ENCODE measurements at places on chromosomes 7 and 10.

DNA sequence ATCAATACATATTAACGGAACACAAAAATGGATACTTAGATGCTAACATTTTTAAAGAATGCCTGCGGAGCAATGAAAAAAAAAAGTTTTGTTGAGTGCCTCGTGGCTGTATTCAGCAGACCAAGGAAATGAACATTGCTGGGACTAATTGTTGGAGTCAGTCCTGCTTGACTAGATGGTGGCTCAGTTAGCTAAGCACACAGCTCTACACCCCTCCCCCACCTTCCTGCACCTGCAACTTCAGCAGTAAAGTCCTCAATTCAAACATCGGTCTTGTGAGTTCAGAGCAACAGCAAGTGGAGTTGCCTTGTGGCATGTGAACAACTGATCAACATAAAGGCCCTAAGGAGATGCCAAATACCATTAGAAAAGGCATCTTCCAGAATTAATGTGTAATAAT is 326.0 kb upstream of the NPSR1 start:
- no peak for DNase-seq

- DNase-seq, result no peak
These were observed 721.9 kb downstream of the TNS3 start for GRCh38 chr7:46859963-46860475.

DNA sequence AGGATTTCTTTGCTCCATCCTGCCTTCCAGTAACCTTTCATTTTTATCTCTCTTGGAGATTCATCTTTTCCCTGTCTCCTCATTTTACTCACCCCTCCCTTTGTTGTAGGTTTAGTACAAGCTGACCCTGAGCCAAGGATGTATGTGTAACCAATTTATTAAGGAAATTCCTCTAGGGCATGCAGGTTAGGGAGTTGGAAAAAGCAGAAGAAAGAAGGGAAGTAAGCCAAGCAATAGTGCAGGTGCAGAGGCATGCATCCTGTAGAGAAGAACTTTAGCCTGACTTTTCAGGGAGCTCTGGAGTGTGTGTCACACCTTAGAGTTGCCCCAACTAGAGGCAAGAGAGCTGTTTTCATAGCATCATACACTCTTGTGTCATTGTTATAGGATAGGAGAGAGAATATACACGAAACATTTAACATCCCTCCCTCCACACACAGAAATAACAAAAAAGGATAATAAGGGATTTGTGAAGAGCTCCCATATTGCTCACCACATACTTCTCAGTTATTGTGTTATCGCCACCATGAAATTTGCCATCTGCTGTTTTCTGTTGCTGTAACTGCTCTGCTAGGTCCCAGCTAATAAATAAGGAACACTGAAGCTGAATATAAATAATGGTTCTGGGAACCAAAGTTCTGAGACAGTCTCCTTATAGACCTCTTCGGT is 21.8 kb upstream of the SEMA3C start:
- no peak for DNase-seq

DNA sequence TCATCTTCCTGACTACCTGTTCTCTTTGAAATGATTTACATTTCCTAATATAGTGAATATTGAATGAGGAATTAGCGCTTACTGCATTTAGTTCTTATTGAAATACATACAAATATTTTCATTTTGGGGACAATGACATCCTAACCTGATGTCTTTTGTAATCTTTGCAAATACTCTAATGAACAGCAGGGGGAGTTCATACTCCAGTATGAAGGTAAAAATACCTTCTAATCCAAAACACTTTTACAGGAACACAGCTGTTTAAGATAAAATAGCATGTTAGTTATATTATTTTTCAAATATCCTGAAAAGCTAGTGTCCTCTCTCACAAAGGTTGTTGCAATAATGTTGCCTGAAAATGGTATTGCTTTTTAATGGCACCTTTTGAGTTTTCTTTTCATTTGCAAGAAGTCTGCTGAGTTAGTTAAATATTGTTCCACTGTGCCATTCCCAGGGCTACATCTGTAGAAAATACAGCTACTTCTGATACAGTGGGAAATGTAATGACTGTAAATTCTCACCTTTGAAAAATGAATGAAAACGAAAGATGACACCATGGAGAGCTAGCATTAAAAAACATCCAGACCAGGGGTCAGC is 400.0 kb downstream of the PHF14 start:
- no peak for DNase-seq

DNA sequence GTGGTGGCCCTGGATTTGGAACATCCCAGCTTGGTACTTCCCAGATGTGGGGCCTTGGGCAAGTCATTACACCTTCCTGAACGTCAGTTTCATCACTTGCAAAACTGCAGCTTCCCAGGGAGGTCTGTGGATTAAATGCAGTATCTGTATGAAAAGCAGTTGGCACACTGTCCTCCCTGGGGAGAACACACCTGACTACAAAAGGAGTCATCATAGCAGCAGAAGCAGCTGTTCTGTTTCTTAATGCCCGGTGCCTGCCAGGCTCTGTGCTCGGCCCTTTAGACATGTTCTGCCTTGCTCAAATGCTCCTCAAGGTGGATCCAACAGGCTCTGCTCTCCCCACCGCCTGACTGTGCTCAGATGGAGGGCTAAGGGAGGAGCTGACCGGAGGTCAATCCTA is 31.0 kb downstream of the CDCA7L start:
- no peak for DNase-seq

GRCh38 chr7:30278849-30279652 is 5.3 kb upstream of the ZNRF2 start:
- no peak for DNase-seq

GRCh38 chr7:70602117-70602516 is 529.8 kb upstream of the GALNT17 start:
- DNase-seq, result no peak

- DNase-seq, result no peak
These were observed 331.4 kb downstream of the CCSER2 start for GRCh38 chr10:84659497-84660439.

DNA sequence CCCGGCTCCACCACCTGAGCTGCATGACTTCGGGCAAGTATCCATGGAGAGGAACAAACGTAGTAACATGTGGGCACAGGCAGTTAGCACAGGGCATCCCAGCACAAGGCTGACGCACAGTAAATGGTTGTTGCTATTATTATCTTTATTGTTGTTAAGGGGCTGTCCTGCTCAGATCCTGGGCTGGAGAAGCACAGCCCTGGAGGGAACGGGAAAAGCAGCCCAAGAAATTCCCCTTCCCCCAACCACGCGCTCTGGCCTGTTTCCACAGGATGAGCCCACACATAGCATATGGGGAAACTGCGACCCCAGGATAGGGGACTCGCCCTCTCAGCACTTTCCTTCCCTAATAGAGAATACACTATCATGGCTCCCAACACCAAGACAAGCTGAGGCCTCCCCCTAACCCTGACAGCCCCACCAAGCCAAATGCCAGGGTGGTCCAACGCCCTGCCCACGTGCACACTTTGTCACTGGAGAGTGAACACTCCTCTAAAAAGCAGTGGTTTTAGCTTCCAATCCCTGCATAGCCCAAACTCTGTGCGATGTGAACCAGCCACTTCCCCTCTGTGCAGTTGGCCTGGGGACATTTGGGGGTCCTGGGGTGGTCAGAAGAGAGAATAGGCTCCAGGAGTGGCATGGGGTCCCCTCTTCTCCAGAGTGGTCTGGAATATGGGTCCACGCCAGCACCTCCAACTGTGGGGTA is 11.0 kb downstream of the PSD start:
- DNase-seq, result no peak

GRCh38 chr7:103717574-103717973 is 271.6 kb upstream of the SLC26A5 start:
- no peak for DNase-seq

GRCh38 chr7:20793694-20794394 is 7.2 kb upstream of the SP8 start:
- no peak for DNase-seq
